Suppressor macrophage treated with lipopolysaccharide for 1 hour (primary cell): ENCODE measurements at places on chromosomes 2 and 18.

- DNase-seq = peak; percentile 25
Observed at GRCh38 chr2:36163520-36164254, 191.9 kb upstream of the CRIM1 start.

DNA sequence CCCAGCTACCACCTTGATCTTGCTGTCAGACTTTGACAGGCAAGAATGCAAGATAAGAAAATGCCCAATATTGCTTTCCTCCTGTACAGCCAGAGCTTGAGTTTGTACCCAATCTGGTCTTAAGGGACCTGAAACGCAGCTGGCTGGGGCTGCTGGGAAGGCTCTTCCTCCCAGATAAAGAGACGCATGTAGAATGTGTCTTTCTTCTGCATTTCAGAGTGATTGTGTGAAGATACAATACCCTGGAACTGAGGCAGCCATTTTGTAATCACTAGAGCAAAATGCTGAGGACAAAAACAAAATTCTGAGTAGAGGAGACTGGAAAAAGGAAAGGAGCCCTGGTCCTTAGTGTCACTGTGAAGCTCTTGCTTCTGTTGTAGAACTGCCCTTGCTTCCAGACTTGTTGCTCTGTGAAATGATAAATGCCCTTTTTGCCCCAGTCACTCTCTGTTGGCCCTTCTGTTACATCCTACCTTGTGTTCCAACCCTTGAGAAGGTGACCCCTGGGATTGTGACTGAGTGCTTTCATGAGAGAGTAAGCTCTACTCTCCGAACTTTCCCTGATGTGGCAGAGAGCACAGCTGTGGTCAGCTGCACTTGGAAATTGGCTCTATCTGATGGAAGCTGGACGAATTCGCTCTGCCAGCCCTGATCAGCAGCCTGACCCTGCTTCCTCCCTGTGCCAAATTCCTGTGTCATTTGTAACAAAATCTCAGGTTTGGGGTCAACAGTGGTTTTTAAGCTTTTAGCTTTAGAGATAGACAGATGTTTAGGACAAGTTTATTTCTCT, 137.4 kb upstream of the RBMS1 start:
- no peak for DNase-seq

DNA sequence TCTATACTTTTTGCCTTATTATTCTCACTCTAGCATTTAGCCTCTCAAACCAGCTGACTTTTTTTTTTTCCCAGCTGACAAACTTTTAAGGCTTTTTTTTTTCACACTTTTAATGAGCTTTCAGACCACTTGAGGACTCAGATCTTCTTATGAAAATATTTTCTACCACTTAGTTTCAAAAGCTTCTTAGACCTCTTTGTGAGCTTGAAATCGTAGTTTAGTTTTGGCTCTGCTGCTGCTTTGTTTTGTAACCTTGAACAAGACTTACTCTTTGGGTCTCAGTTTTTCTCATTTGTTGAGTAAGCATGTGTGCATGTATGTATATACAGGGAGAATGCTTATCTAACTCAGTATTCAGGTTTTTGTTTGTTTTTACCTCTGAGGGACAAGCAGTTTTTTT, 3.5 kb downstream of the NBEAL1 start:
- DNase-seq = no peak

DNA sequence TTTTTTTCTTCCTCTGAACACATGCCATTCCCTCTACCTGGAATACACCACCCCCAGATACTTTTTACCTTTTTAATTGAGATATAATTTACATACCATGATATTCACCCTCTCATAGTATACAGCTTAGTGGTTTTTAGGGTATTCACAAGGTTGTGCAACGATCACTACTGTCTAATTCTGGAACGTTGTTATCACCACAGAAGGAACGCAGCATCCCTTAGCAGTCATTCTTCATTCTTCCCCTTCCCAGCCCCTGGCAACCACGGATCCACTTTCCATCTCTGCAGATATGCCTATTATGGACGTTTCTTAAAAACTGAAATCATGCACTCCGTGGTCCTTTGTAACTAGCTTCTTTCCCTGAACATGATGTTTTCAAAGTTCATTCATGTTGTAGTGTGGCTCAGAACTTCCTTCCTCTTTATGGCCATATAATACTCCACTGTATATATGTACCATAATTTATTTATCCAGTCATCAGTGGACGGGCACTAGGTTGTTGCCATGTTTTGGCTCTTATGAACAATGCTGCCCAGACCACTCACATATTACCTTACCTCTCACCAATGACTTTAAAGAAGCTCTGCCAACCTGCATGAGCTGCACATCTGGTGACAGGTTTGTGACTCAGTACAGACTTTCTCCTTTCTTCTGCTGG, 168.9 kb downstream of the CTIF start:
- peak; percentile 42 for DNase-seq

GRCh38 chr2:119860924-119861323, 101.2 kb downstream of the PTPN4 start:
- no peak for DNase-seq

DNA sequence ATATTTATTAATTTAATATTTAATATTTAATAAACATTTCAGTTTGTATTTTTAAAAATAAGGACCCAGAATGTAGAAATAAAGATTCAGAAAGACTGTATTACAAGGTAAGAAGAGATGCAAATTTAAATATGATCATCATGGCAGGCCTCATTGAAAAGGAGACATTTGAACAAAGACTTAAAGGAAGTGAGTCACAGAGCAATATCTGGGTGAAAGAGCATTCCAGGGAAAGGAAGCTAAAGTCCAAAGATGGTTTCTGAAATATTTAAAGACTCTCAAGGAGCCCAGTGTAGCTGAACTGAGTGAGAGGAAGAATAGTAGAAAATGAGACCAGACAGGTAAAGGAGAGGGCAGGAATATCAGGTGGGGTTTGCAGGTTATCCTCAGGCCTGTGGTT, 5.9 kb downstream of the SCYGR4 start:
- DNase-seq = peak; percentile 22

DNA sequence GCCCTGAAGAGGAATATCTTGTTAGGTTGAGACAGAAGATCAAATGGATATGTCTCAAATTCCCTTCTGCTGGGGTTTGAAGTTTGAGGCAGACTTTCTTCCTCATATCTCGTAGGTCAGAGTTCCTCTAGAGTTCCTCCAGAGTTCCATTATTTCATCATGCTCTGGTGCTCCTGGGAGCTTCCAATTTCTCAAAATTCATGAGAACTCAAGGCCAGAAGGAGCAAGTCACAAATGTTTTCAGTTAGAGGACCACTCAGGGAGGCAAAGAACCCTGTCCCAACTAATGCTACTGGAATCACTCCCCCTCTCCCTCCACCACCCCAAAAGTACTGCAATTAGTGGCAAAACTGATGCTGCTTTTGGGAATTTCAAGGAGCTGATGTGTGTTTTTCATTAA, 115.7 kb upstream of the RBMS1 start:
- DNase-seq = peak; percentile 58

DNA sequence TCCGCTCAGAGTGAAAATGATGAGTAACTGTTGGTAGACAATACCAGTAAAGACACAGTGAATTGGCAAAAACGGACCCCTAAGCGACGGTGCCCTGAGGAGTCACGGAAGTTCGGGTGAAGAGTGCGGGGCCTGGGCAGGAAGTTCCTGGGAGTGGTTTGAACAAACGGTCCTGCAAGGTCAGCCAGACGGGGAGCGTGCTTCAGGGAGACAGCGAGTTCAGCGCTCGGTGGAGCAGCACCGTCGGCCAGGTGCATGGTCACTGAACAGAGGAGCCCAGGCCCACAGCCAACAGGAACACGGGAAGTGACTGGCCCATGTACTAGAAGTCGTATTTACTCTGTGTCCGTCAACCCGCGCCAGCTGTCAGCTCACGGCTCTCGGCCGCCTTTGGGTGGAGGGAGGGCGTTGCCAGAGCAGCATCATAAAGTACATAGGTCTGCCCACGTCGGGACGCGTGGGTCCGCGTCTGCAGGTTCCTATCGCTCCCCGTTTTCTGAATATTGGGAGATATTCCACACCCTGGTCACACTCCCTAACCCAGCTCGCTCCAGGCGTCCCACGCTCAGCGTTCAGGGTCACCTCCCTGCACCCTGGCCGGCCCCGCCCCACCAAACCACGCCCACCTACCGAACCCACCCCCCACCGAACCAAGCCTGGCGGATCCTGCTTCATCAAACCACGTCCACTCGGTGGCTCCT, 75.6 kb upstream of the UXS1 start:
- peak; percentile 50 for DNase-seq
